ENCODE measurements at places on chromosomes 16 and 17.

GRCh38 chr16:53893731-53894435, 189.9 kb downstream of the FTO start:
- DNase-seq: no peak

- DNase-seq: no peak
These were observed 8.8 kb downstream of the CNP start for GRCh38 chr17:41975099-41976083.

GRCh38 chr16:20971401-20971800, 70.8 kb downstream of the LYRM1 start:
- DNase-seq: no peak

DNA sequence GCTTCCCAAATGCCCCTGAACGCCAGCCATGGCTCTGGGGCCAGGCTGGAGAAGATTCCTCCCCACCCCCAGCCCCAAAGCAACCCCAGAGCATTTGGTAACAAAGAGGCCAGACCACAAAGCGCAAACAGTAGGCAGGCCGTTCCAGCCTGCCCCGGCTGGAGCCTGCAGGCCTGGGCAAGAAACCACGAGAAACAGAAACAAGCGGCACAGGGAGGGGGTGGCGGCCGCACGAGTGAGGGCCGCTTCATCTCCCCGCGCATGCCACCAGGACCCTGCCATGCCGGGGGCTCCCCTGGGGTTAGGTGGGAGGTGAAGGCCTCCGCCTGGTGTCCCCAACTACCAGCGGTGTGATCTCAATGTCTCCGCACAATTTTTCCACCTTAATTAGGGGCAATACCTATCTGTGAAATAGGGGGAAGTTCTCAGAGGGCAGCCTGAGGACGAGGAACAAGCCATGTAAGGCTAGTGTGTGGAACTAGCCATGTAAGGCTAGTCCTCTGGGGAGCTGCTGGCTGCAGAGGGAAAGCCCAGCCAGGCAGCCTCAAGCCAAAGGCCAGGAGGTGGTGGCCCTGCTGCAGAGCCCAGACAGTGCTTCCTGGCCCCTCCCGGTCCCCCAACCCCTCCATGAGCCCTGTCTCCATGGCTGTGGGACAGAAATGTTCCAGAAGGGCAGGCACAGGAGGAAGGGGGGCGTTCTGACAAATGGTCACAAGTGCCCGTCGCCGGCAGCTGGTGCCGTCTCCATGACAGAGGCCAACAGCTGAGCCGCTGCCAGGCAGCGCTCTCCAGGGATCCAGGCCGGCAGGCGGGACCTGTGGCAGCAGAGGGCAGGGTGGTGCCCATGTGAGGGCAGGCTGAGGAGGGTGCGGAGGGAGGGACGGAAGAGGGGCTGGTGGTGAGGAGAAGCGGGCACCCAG, 14.5 kb upstream of the MTSS2 start:
- peak; percentile 93 for DNase-seq

DNA sequence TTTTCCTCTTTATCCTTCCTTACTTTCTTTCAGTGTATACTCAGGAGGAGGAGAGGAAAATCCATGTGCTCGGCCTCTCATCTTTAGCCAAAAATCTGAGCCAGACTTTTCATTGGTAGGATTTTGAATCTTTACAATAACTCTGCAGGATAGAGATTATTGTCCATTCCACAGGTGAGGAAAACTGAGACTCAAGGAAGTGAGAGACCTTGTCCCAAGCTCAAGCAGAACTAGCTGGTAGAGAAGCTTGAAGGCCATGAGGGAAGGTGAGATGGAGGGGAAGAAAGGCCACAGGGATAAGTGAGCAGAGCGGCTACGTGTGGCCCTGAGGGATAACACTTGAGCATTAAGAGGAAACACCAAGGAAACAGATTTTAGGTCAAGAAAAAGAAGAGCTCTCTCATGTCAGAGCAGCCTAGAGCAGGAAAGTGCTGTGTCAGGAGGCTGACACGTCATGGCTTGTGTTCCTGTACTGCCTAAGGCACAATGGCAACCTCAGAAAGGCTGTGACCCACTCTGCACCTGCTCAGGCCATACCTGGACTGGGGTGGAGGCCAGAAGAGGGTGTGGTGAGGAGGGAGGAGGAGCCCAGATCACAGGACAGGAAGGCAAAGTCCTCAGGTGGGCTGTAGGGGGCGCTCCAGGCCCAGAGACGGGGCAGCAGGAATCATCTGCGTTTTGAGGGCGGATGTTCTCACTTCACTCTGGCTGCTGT, 11.9 kb downstream of the MT4 start:
- peak; percentile 79 for DNase-seq

- DNase-seq: no peak
These were observed at the start of gene GLTPD2 for GRCh38 chr17:4788807-4789700. Gene GLTPD2, plus strand, starts transcription at chr17:4788964. Its CDS starts 48 bp downstream, at chr17:4789012.

GRCh38 chr17:9151091-9151490, 129.8 kb downstream of the NTN1 start:
- no peak for DNase-seq

GRCh38 chr17:2792366-2793169, 3.7 kb upstream of the RAP1GAP2 start:
- DNase-seq: no peak

DNA sequence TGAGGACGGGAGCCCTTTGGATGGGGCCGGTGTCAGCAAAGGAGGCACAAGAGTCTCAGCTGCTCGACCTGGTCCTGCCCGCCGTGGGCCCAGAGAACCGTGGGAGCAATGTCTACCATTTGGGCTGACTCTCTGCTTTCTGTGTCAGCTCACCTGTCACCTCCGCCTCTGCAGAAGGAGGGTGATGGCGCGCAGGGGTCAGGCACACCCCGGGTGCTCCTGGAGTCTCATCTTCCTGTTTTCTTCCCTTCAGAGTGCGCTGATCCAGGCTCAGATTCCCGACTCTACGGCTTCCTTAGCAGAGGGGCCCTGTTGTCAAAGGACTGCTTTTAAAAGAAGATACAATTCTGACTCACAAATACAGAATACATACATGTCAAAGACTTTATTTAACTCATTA, 167.1 kb downstream of the BANP start:
- no peak for DNase-seq

DNA sequence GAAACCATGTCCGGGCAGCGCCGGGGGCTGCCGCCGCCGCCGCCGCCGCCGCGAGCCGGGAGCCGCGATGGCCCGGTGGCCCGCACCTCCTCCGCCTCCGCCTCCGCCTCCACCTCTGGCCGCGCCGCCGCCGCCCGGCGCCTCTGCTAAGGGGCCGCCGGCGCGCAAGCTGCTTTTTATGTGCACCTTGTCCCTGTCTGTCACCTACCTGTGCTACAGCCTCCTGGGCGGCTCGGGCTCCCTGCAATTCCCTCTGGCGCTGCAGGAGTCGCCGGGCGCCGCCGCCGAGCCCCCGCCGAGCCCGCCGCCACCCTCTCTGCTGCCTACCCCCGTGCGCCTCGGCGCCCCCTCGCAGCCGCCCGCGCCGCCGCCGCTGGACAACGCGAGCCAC, 587 bp downstream of the HS3ST4 start:
- DNase-seq: no peak

- no peak for DNase-seq
These were observed 60.6 kb downstream of the TNFRSF13B start for GRCh38 chr17:16911141-16911937.

- peak; percentile 78 for DNase-seq
These were observed 81.6 kb upstream of the LGALS9 start for GRCh38 chr17:27549251-27549893.

DNA sequence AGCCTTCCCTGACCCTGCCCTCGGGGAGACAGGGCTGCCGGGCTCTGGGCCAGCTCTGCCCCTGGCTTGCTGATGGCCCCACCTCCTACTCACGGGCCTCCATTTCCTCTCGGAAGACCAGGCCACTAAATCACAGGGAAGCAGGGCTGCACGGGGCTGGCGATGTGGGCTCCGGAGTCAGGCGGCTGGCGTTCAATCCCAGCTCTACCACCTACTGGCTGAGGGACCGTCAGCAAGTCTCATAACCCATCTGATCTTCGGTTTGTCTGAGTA, 113.4 kb downstream of the AMFR start:
- no peak for DNase-seq

DNA sequence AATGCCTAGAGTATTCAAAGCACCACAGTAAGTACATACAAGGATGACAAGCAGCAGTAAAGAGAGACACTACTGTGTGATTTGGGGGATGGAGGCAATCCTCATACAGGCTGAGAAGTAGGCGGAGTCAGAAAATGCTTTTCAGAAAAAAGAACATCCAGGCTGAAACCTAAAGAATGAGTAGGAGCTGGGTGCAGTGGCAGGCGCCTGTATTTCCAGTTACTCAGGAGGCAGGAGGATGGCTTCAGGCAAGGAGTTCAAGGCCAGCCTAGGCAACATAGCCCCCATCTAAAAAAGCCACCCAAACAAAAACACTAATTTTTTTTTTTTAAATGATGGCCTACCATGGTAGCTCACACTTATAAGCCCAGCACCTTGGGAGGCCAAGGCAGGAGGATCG, 10.3 kb downstream of the KANSL1 start:
- DNase-seq: no peak

- DNase-seq: no peak
These were observed 465.7 kb downstream of the HAPSTR1 start for GRCh38 chr16:9556949-9557665.

GRCh38 chr16:88681084-88681680, 5.1 kb downstream of the SNAI3 start:
- no peak for DNase-seq

DNA sequence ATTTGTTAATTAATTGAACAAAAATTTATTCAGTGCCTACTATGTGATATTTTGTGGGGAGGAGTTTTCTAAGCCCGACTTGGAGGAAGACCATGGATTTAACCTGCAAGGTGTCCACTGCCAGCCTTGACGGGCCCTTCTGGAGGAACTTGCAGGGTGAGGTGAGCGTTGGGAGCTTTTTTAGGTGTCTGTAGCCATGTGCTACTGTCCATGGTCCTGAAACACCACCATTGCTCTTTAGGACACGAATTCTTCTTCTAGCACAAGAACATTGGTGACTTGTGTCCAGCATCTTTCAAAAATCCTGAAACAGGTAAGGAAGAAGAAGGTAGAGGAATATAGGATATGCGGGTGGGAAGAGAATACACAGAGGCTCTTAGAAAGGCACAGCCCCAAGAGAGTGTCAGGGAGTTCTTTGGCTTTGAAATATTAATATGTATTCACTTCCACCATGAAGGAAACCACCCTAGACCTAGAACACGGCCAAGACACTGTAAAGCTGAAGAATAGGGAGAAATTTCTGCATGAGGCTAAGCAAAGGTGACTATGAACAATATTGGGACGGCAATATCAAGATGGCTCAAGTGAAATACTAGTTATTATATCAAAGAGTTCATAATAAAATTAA, 27.9 kb upstream of the OR4D1 start:
- DNase-seq: peak; percentile 44

DNA sequence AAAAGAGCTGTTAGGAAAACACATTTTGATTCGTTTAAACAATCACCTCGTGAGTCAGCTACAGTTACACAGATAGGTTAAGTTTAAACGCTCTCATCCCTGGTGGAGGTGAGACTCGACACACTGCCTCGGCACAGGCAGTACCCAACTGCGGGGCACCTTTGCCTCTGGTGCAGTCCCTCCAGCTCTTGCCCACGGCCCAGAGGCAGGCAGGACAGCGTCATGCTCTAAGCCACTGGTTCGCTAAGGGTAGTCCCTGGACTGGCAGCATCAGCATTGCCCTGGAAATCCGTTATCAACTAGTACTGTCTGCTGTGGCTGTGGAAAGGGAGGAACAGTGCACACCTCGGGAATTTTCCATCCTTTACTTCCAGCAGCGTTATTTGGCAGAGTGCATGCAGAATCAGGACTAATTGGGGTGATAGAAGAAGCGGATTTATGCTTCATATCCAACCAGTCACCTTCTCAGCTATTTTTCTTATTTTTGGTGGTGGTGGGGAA, 3.7 kb upstream of the PIK3R6 start:
- no peak for DNase-seq

GRCh38 chr16:31461201-31461920, 2.1 kb downstream of the ARMC5 start:
- DNase-seq: no peak

- DNase-seq: no peak
These were observed 41.8 kb downstream of the CFAP20 start for GRCh38 chr16:58087209-58087913.

DNA sequence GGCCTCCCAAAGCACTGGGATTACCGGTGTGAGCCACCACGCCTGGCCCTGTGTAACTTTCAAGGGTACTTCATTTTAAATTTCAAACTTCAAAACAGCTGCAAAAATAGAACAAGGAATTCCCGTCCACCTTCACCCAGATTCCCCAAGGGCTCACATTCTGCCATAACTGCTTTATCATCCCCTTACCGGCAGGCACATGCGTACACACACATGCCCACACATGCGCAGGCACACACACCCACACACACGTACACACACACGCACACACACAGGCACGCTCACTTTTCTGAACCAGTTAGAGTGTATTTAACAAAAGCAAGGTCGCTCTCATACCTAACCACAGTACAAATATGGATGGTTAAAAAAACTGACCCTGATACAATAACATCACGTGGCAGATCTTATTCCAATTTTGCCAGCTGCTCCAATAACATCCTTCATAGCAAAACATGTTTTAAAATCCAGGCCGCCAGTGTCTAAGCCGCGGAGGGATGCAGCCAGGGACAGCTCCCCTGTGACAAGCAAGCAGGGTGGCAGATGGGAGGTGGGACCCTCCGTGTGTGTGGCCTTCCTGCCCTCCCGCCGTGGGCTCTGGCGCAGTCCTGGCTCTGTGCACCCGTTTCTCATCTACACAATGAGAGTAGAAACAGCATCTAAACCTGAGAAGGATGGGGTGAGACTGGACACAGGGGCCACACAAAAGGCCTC, 23.1 kb downstream of the PDIA2 start:
- no peak for DNase-seq

DNA sequence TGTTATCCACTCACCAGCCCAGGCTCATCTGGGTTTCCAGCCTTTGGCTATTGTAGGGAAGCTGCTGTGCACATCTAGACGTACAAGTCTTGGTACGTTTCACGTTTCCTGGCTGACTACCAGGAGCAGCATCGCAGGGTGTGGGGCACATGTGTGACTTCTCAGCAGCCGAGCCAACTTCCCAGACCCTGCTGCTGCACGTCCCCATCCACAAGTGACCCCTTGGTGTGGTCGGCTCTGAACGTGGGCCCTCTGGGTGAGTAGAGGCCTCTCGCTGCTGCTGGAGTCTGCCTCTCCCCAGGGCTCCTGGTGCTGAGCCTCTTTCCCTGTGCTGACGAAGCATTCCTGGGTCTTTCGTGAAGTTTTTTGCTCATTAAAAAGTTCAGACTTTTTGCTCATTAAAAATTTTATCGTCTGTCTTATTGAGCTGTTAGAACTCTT, 70.2 kb upstream of the ZNF750 start:
- DNase-seq: no peak

- peak; percentile 91 for DNase-seq
These were observed 1.8 kb downstream of the GJD3 start for GRCh38 chr17:40362696-40363110.

DNA sequence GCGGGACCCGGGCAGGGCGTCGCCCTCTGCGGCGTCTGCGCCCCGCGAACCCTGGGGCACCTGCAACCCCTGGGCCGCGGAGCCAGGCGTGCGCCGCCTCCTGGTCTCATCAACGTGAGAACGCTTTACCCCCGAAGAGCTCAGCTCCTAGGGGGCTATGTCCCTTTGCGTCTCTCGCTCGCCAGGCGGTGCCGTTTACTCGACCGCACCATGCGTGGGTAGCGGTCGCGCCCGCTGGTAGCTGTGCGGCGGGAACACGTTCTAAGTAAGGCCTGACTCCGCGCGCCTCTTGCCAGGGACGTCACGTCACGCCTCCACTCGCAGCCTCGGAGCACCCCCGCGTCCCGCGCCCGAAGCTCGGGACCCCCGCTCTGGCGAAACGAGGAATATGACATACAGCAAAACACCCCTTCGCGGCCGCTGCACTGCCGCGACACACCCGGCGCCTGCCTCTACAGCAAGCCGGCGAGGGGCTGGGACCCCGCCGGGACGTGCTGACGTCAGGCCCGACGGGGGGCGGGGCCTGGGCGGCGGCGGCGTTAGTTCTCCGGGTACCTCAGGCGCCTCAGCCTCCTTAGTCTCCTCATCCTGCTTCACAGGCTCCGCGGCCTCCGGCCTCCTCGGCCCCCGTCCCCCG, at the start of gene RAB11FIP3:
RAB11FIP3 (plus strand) TSS at position 568 of the 637 bp plus-strand sequence. CDS start 358 bp downstream, outside the sequence.
- peak; percentile 93 for DNase-seq

Measured in aorta (tissue), 5 donors.